ENCODE measurements at places on chromosomes 3 and 15. TPM values are rescaled to one million over a fixed set of nuclear protein-coding genes. Genes with fewer than 3 reads are reported as not detected.

GRCh38 chr3:79027593-79027992 is 740.2 kb downstream of the ROBO1 start:
- DNase-seq: no peak
- H3K4me3 ChIP-seq: no peak overlapping the region
- H3K4me1 ChIP-seq: no peaks in the 10 kb centered on the region
- H3K36me3 ChIP-seq: no peaks in the 10 kb centered on the region
- H3K27ac ChIP-seq: no peak overlapping the region
- no peaks in the 10 kb centered on the region for H3K27me3 ChIP-seq

DNA sequence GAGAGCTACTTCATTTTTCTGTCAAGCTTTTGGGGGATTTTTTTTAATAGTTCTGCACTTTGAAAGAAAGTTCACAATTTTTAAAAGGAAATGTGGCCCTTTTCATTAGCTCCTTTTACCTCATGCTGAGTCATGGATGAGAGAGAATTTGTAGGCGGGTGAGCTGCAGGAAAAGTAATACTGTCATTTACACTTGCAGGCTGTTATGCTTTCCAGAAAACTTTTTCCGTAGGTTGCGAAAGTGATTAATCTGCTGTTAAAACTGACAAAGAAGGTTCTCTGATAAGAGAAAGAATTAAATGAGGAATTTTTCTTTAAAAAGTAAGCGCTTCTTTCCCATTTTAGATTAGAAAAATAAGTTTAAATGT is 430.2 kb downstream of the LPP start:
- DNase-seq: peak; percentile 6
- H3K4me3 ChIP-seq: no peak overlapping the region
- no peak overlapping the region for H3K27ac ChIP-seq
- no peaks in the 10 kb centered on the region for H3K36me3 ChIP-seq
- H3K4me1 ChIP-seq: peaks cover 10% of the 10 kb centered on the region
- no peaks in the 10 kb centered on the region for H3K27me3 ChIP-seq

DNA sequence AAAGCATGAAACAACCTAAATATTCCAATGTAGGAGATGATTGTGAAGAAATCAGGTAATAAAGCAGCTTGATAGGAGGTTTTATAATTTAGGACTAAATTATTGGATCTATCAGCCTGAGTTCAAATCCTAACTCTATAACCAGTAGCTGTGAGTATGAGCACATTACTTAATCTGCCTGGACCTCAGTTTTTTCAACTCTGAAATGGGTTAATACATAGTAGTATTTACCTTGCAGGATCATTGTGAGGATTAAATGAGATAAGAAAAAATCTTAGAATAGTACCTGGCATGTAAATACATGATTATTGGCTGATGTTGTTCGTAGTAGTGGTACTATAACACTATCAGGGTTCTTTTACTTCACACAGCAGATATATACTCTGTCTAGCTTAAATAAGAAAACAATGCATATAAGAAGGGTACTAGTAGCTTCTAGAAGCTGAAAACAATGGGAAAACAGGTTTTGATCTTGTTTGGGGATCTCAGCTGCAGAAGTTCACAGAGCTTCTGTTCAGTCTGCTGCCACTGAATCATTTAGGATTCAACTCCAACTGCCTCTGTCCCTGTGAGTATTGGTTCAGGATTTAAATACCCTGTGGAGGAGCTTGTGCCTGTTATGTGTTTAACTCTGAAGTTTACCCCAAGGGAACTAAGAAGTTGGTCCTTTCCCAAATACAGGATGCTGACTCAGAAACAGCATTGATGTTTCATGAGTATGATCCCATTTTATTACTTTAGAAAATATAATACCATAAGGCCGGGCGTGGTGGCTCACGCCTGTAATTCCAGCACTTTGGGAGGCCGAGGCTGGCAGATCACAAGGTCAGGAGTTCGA is 34.2 kb downstream of the KAT2B start:
- H3K4me1 ChIP-seq: peaks cover 5% of the 10 kb centered on the region
- H3K27me3 ChIP-seq: no peaks in the 10 kb centered on the region
- peak overlapping the region; percentile 11 for H3K27ac ChIP-seq
- no peak for DNase-seq
- peaks cover 4% of the 10 kb centered on the region for H3K36me3 ChIP-seq

DNA sequence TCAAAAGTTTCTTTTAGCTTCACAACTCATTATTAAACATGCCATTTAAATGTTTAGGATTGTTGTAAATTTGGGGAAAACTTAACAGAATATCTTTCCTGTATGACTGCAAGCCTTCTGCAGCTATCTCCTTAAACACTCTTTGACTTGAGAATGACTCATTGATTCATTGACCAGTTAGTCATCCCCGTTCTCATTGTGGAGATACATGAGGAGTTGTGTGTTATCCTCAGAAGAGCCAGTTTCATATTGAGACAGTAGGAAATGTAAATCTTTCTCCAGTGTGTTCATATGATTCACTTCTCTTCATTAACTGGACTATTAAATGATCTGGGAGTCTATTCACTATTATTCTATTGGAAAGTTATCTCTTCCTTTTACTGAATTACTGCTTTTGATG is 83.0 kb downstream of the CRYGS start:
- H3K27me3 ChIP-seq: peaks cover 23% of the 10 kb centered on the region
- H3K36me3 ChIP-seq: no peaks in the 10 kb centered on the region
- peaks cover 9% of the 10 kb centered on the region for H3K4me1 ChIP-seq
- H3K27ac ChIP-seq: no peak overlapping the region
- DNase-seq: no peak

DNA sequence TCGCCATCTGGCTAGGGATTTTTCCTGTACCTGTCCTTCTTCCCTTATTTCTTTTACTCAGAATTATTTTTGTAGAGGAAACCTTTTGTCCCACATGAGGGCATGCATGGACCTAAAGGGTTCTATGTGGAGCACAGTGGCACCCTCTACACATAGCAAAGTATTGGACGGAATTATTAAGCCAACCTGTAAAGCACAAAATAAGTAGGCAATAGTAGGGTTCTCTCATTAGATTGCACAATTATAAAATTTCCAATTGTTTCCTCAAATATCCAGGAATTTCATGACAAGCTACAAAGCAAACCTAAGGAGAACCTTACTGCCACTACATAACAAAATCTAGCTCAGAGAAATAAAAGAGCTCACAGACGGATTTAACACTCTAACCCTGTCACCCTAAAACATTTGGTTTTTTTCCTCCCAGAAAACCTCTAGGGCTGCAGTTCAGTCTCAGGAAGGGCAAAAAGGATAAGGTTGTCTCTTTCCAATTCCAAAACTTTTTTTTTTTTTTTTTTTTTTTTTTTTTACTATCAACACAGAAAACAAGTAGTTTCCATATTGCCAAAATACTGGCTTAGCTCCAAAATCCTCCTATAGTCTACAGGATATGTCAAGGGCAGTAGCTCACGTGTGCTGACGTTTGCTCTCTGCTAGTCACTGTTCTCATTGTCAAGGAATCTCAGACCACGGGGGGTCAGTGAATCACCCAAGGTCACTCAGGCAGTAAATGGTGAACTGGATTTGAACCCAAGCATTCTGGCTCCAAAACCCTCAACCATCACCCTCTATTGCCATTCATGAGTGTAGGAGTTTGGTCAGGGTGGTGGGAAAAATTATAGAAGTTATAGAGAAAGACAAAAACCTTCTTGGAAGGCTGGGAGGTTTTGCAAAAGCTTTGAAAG is 52.3 kb downstream of the NCEH1 start:
- no peak for DNase-seq
- H3K36me3 ChIP-seq: no peaks in the 10 kb centered on the region
- no peaks in the 10 kb centered on the region for H3K27me3 ChIP-seq
- no peak overlapping the region for H3K27ac ChIP-seq
- H3K4me3 ChIP-seq: no peak overlapping the region

- no peak overlapping the region for H3K27ac ChIP-seq
- H3K4me3 ChIP-seq: no peak overlapping the region
- DNase-seq: no peak
- peaks cover 15% of the 10 kb centered on the region for H3K4me1 ChIP-seq
- peaks cover 52% of the 10 kb centered on the region for H3K27me3 ChIP-seq
Observed at GRCh38 chr3:71786551-71786950, 1.6 kb upstream of the PROK2 start.

DNA sequence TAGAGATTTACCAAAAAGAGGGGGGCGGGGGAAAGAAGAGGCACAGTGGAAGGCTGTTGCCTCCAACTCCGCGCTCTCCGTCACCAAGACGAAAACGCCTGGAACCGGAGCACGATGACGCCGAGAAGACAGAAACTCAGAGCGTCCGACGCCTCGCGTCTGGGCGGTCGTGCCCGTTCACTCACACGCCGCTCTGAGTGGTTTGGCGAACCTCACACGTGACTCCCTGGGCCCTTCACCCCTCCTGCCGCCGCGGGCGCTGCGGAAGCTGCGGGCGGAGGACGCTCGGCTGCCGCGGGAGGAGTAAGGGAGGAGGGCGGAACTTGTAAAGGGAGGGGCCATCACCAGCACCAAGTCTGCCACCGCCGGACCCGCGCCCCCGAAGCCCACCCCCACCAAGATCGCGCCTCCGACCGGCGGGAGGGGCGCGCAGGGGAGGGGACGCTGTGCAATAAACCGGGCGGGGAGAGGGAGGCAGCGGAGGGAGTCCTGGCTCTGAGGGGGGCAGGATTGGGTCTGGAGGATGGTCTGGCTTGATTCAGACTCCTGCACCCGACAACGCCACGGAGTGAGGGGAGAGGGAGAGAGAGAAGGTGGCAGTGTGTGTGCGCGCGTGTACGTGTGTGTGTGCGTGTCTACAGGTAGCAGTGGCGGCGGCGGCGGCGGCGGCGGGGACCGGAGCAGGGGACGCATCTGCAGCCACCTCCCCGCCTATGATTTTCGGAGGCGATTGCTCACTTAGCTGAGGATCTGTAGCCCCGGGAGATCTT is 1.9 kb upstream of the NLGN1 start:
- H3K4me1 ChIP-seq: peaks cover 34% of the 10 kb centered on the region
- peaks cover 2% of the 10 kb centered on the region for H3K36me3 ChIP-seq
- H3K27ac ChIP-seq: no peak overlapping the region
- DNase-seq: peak; percentile 69

DNA sequence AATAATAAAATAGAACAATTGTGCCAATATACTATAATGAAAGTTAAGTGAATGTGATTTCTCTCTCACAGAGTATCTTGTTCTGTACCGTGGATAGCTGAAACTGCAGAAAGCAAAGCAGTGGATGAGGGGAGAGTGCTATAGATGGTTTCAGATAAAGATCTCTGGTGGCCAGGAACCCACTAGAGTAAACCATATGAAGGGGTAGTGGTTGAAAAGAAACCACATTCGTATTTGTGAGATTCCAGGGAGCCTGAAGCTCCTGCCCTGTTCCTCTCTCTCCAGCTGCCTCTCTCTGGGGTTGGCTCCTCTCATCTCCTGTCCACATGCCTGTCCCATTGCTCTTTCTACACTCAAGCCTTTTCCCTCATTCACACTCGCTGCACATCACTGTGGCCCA is 8.9 kb downstream of the ABHD17C start:
- H3K27me3 ChIP-seq: peaks cover 15% of the 10 kb centered on the region
- H3K4me3 ChIP-seq: no peak overlapping the region

DNA sequence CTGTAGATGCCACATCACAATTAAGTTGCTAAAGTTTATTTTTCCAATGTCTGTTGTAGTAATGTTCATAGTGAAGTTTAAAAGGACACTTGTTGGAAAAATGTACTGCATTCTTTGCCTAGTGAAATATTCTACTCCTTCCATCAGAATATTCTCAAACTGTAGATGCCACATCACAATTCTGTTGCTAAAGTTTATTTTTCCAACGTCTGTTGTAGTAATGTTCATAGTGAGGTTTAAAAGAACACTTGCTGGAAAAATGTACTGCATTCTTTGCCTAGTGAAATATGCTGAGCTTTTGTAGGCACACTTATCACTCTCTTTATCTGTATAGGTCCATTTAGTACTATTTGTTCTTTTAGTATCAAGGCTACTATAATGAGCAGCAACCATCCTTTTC is 836.1 kb downstream of the NAALADL2 start:
- no peaks in the 10 kb centered on the region for H3K27me3 ChIP-seq
- H3K36me3 ChIP-seq: no peaks in the 10 kb centered on the region
- no peak overlapping the region for H3K27ac ChIP-seq
- no peak overlapping the region for H3K4me3 ChIP-seq

- H3K27me3 ChIP-seq: peaks cover 24% of the 10 kb centered on the region
- no peak overlapping the region for H3K27ac ChIP-seq
- DNase-seq: no peak
- H3K36me3 ChIP-seq: no peaks in the 10 kb centered on the region
- peaks cover 18% of the 10 kb centered on the region for H3K4me1 ChIP-seq
Observed at GRCh38 chr15:89016549-89017041, 71.7 kb upstream of the ABHD2 start.

DNA sequence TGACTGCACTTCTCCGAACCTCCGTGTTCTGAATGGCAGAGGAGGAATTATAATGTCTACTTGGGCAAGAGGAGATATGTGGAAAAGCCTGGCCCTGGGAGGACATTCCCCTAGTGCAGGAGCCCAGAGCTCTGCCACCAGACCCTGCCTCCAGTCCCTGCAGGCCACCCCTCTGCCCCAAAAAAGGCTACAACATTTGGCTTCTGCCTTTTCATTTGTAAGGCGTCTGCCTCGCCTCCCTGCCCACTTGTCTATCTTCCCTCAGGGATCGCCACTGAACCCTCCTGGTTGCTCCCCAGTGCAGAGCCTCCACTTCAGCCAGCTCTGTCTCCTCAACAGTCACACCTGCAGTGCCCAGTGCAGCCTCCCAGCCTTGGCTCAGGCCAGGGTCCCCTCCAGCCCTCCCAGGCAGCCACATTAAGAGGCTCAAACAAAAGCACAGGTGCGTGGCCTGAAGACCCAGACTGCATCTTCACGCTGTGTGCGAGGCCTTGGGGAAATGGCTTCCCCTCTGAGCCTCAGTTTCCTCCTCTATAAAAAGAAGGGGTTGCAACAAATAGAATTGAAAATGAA is 125.9 kb upstream of the SMAD3 start:
- H3K27me3 ChIP-seq: peaks cover 20% of the 10 kb centered on the region
- H3K36me3 ChIP-seq: peaks cover 2% of the 10 kb centered on the region
- no peak for DNase-seq
- H3K4me3 ChIP-seq: no peak overlapping the region

The ILDR1 gene
- total RNA-seq: 0.28 TPM

The ALDH1A3 gene
- total RNA-seq: 0.14 TPM

The CA12 gene
- total RNA-seq: 2.4 TPM
